AML-193 (cell line): ENCODE measurements at places on chromosomes 13 and 19.

DNA sequence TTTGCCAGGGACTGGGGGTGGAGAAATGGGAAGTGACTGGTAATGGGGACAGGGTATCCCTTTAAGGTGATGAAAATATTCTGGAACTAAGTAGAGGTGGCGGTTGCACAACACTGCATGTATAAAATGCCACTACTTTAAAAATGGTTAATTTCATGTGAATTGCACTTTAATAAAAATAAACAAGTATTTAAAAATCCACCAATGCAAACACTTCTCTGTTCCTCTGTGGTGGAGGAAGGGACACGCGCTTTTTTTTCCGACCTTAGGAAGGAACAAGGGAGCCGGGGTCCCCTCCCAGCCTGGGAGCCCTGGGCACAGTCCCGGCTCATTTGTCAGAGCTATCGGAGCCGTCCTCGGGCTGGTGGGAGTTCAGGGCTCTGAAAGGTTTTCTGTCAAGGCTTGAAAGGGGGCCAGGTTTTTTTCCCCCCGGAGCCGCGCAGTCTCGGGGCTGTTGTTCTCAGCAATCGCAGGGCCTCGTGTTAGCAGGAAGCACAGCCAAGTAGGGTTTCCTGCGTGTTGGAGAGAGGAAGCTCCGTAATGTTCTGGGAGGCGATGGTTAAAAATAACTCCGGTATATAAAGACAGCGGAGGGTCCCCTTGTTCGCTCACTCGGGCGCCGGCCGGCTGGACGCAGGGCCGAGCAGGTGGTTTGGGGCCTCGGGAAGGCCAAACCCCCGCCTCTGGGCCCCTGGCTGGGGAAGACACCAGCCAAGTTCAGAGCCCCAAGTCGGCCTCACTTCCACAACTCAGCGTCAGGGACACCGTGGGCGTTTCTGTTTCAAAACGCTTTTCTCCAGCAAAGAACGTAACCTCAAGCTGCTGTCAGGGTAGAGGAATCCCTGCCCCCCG lies 41.2 kb upstream of the KLF2 start:
- DNase-seq: peak; percentile 36

DNA sequence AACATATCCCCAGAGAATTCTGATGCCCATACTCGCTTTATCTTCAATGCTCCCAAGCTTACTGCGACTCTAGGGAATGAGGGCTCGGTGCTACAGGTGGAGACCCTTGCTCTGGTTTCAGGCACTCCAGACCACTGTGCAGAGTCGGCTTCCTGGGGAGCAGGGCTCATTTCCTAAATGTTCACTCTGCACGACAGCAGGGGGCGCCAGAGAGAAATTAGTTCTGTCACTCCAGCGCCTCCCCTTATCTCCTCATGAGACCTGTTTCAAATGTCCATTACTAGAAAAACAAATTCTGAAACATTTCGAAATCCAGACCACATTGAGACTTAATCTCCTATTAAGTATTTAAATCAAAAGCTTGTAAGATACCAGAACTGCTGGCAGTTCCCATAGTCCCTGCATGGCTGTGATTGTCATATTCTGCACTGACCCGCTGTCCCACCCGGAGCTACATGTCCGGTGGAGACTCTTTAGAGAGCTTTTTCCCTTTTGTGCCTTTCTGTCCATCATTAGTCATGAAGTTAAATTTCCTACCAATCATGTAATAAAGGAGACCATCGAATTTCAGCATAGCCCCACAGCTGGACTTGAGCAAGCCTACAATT lies 22.4 kb downstream of the EPSTI1 start:
- DNase-seq: peak; percentile 72

DNA sequence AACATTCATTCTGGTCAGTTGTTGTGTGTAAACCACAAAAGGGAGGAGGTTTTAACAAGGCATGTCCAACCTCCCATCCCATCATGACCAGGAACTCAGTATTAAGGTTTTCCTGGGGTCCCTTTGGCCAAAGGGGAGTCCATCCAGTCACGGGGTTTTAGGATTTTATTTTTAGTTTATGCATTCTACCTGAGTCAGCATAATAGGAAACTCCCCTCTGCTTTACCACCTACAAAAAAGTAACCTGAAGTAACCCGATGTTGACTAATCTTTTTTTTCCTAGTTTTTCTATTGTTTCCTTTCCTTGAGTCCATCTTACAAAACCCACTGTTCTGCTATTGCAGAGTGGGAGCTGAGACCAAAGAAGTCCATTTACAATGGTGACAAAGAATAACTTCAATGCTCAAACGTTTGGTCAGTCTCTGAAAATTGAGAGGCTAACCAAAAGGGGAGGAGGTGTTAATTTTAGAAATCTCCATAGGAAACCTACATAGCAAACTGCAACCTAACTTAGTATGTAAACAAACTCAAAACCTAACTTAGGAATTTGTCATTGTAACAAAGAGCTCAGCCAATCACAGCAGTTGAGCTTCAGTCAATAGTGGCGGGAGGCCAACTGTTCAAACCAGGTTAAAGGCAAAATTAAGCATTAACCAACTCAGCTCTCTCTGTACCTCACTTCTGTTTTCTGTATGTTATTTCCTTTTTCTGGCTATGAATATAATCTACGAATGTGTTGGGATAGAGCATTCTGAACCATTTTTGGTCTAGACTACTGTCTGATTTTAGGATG lies 1954.1 kb downstream of the PCDH9 start:
- no peak for DNase-seq

- no peak for DNase-seq
Measured at GRCh38 chr19:31314156-31314555, 35.1 kb downstream of the TSHZ3 start.

DNA sequence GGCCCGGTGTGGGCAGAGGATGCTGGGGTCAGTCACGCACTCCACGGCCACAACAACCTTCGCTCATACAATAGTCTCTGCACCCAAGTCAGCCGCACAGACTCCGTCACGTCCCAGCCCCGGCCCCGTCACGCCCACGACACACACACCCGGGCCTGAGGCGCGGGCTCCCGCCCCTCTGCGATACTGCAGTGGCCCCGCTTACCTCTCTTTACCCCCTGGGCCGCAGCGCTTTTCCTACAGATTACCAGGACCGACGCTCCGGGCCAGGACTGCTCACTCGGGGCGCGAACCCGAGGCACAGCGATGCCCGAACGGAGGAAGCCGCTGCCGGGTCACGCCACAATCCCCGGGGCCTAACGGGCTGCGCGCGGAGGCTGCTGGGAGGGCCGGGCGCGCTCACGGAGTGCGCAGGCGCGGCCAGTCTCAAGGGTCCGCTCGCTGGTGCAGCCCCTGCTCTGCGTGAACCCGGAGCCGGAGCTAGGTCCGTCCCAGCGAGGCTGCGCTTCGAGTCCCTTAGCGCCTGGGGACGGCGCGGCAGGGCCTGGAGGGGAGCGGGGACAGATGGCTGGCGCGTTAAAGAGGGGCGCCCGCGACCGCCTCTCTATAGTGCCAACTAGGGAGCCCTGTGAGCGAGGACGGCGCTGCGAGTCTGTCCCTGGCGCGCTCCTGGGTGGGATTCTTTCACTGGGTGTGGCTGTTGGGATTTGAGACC lies at the start of gene ZFP82:
ZFP82 (minus strand) TSS at position 358 of the 715 bp plus-strand sequence. CDS start 8,855 bp downstream, outside the sequence.
- peak; percentile 72 for DNase-seq

DNA sequence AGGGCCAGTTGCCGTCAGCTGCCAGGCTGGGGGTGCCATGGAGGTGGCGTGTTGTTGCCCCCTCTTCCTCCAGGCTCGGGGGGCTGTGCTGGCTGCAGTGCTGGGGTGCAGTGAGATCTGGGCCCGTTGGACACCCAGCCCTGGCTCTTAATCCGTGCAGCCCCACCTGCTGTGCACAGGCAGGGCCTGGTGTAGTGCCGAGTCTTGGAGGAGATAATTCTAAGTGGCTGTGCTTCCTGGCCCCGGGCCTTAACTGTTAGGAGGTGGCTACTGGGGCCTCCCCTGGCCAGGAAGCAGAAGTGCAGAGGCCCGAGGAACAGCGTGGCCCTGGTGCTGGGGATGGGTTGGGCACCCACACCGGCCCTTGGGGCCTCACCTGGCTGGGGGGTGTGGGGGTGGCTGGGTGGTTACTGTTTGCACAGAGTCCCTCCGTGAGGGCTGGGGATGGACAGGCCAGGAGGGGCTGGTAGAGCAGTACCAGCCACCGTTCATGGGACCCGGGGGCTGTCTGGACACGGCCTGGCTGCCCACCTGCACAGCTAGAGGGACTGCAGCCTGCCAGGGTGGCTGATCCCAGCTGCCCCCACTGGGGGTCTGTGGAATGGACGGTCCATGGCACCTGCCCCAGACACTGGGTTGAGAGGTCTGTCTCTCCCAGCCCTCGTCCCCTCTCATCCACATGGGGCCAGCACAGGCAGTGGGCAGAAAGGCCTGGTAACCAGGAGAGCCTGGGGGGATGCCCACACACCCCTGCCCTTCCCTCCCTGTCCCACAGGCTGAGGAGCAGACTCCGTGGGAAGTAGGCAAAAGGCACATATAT lies 3.3 kb downstream of the GPX4 start:
- peak; percentile 41 for DNase-seq

GRCh38 chr13:25249001-25249543 lies 38.2 kb downstream of the MTMR6 start:
- peak; percentile 39 for DNase-seq

DNA sequence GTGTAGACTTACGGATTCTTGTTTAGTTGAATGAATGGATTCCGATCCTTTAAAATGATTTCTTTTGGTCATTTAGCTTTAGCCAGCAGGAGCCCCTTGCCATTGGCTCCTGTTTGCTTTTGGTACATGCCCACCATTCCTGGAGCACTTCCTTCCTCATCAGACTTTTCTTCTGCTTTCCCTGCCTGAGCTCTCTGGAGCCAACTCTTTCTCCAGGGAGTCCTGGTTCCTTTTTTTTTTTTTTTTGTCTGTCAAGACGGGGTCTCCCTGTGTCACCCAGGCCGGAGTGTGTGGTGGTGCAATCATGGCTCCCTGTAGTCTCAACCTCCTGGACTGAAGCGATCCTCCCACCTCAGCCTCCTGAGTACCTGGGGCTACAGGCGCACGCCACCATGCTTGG lies 37.8 kb downstream of the SMARCA4 start:
- DNase-seq: no peak

DNA sequence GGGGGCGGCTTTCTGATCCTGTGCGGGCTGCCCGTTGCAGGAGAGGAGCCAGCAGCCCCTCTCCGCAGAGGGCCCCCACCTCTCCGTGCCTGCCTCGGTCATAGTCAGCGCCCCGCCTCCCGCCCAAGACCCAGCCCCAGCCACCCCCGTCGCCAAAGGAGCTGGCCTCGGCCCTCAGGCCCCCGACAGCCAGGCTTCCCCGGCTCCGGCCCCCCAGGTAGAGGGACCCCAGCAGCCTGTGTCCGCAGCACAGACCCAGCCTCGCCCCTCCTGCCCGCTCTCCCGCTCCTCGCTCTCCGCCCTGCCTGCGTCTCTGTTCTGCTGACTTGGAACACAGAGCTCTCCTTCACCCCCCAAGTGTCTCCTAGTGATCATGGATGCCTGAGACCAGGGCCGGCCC lies 31.3 kb upstream of the EHD2 start:
- no peak for DNase-seq

DNA sequence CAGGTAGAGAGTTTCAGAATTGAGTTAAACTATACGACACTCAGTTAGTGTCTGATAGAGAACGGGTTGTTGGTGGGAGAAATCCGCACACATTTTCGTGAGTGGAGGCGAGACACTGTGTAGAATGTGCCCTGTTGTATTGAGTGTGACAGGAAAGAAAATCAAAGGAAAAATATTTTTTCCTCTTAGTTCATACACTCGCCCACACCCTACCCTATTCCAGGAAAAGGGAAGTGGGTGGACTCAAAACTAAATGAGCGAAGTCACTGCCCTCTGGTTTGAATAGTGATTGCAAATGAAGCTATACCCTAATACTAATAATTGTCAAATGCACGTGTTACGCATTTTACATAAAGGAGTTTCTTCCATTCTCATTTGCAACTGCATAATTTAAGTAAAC lies 2.0 kb downstream of the ZNF347 start:
- DNase-seq: no peak

- DNase-seq: no peak
Measured at GRCh38 chr13:97307118-97307881, 85.2 kb downstream of the MBNL2 start.

GRCh38 chr13:26824581-26824980 lies 64.0 kb upstream of the GPR12 start:
- no peak for DNase-seq

DNA sequence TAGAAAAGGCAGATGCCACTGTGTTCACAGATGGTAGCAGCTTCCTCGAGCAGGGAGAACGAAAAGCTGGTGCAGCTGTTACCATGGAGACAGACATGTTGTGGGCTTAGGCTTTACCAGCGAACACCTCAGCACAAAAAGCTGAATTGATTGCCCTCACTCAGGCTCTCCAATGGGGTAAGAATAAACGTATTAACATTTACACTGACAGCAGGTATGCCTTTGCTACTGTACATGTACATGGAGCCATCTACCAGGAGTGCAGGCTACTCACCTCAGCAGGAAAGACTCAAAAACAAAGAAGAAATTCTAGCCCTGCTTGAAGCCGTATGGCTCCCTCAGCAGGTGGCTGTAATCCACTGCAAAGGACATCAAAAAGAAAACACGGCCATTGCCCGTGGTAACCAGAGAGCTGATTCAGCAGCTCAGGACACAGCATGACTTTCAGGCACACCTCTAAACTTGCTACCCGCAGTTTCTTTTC lies 197.7 kb downstream of the ZNF737 start:
- DNase-seq: no peak

DNA sequence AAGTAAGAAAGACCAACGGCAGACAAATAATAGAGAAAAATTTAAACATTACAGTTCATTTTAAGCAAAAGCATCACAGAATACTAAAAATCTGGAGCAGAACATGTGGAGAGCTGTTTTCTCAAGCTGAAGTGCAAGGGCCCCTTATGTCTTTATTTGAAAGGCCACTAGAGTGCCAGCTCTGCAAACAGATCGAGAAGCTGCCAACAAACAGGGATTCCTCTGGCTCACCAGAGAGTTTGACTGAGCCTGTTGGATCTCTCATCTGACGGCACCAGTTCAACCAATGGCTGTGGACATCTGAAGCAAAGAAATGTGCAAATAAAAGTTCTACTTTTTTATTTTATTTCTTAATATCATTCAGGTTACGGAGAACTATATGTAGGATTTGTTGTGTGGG lies 119.7 kb downstream of the COL4A2 start:
- DNase-seq: no peak
